AML-193 (cell line): ENCODE measurements at places on chromosomes 16 and 17.

DNA sequence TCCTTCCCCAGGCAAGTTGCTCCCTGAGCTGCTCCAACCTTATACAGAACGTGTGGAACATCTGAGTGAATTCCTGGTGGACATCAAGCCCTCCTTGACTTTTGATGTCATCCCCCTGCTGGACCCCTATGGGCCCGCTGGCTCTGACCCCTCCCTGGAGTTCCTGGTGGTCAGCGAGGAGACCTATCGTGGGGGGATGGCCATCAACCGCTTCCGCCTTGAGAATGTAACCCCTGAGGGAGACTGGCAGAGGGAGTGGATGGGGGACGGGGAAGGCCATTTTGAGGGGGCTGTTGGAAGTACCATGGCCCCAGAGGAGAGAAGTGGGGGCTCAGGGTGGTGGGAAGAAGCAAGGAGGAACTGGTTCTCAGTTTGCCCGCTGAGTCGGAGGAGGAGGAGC, 2.0 kb downstream of the COASY start:
- DNase-seq: no peak

GRCh38 chr16:75070012-75070841, 46.4 kb downstream of the LDHD start:
- no peak for DNase-seq

DNA sequence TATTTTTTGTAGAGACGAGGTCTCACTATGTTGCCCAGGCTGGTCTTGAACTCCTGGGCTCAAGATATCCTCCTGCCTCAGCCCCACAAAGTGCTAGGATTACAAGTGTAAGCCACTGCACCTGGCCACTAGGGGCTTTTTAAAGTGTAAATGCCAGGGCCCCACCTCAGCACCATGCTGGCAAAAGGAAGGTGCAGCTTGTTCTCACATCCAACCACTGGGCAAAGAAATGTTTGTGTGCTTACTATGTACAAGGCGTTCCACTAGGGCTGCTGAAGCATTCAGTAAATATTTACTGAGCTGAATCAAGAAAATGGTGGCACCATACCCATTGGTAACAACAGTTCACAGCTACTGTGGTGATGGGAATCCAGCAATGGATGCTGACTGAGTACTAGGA, 22.6 kb downstream of the COG1 start:
- DNase-seq: no peak

DNA sequence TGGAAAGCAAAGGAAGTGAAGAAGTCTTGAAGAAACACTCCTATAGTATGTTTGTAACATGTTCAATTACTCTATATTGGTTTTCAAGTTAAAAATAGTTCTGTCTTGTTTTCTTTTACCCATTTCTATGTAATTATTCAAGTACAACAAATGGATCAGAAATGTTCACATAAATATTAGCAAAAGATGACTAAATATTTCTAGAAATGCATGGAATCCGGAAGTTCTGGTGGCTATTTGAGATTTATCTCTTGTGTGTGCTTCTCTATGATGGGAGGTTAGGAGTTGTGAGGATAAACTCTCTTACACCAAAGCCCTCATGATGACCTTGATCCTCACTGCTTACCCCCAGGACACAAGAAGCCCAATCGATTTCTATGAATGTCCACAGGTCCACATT, 237.5 kb downstream of the CDH8 start:
- no peak for DNase-seq

DNA sequence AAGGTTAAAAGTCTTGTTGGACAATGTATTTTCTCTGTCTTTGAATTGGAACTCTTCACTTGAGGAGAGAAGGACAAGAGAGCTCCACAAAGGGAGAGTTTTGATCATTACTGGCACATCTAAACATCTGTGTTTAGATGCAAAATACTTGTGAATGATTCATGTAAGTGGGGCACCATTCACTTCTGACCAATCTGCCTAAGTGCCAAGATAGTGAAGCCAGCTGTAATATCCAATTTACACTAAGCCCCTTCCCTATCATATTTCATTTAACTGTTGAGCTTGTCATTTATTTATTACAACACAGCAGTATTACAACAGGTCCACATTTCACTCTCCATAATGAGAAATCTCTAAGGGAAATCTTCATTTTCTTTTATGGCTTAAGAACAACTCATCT, 832.3 kb upstream of the GOT2 start:
- DNase-seq: no peak

DNA sequence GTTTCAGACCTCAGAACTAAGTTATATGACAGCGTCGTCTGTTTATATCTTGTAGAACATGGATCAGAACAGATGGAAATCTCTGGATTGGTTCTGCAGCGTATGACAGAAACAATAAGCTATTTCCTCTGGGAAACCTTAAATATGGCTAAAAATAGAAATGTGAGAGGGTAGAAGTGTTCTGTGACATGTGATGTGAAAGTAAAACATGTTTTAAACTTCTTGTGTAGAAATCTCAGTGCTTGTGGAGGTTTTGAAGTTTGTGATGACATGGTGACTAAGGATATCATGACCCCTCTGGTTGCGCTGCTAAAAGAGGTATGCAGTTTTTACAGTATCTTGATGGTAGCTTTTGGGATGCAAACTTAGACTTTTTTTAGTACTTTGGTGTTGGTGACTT, 2.8 kb downstream of the HEATR3 start:
- DNase-seq: no peak

DNA sequence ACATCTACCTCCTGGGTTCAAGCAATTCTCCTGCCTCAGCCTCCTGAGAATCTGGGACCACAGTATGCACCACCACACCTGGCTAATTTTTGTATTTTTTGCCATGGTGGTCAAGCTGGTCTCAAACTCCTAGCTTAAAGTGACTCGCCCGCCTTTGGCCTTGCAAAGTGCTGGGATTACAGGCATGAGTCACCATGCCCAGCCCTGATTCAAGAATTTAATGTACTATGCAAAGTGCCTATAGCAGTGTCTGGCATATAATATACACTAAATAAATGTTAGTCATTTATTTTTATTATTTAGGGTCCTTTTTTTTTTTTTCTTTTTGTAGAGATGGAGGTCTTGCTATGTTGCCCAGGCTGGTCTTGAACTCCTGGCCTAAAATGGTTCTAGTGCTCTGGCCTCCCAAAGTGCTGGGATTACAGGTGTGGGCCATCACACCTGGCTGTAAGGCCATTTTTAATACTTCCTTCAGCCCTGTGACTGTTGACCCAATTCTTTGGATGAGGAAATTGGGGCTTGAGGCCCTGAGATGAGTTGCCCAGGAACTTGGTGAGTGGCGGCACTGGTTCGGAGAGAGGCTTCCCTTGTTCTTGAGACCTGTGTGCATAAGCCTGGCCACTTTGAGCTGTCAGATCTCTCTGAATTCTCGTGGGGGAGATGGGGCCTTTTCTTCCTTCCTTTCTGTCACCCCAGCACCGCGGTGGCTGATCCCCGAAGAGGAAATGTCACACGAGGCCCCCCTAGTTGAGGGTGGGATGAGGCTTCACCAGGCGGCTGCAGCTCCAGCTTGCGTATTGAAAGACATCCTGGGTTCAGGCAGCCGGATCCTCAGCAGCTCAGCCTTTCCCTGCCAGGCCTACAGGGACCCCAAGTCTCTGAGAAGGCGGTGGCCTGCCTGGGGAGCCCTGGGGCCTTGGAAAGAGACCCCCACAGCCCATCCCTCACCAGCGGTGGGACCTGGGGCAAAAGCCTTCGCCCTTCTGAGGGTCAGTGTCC, 38.7 kb downstream of the LAT start:
- DNase-seq: no peak
